ENCODE measurements at places on chromosomes 16 and 17.

GRCh38 chr16:82231008-82231787 lies 61.2 kb upstream of the MPHOSPH6 start:
- no peak for DNase-seq

DNA sequence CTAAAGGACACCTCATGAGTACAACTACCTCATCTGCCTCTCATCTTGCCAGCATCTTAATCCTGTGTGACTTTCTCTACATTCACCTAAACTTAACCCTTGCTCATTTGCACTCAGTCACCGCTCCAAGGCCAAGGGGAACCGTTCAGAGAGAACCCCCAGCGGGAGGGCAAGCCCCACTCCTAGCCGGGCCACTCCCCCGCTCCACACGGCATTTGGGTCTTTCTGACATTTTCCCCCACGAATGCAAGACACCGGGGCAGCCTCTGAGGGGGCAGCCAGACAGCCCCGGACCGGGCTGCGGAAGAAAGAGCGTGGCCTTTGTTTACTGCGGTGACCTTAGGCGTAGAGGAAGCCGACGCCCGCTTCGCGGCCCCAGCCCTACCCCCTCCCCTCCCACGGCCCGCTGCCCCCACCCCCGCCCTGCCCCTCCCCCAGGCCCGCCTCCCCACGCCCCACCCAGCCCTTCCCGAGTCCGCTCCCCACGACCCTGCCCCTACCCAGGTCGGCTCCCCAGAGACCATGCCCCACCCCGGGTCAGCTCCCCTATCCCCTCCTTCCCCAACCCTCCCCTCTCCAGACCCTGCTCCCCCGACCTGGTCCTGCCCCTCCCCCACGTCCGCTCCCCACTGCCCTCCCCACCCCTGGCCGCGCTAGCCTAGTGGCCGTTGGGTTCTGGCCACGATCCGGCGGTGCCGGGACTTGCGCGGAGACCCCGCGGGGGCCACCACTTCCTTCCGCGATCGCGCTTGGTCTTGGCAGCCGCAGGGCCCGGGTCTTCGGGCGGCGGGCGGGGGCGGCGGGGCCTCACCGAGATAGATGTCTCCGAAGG lies 789 bp downstream of the CSNK1D start:
- peak; percentile 46 for DNase-seq

DNA sequence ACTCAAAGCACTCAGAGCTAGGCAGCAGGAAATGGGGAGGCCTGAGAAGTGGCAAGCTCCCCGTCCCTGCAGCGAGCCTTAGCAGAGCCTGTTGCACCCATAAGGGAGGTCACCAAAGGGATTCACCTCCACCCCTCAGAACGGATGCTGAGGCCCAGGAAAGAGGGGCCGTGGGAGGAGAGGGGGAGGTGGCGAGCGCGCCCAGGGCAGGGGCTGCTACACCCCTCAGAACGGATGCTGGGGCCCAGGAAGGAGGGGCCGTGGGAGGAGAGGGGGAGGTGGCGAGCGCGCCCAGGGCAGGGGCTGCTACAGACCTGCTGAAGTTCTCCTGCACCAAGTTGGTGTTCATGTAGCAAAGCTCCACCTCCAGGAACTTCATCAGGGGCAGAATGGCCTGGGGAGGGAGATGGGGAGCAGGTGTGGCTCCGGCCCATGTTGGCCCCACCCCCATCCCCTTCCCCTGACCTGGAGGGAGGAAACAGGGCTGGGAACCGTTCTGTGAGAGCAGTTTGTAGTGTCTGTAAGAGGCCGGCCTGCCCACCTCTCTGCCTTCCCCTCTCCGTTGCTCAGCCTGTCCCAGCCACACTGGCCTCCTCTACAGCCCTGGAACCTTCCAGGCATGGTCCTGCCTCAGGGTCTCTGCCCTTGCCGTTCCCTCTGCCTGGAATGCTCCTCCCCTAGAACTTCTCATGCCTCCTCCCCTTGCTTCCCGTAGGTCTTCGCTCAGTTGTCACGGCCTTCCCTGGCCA lies 11.4 kb downstream of the UNC13D start:
- no peak for DNase-seq

GRCh38 chr16:84513123-84513522 lies 8.7 kb upstream of the MEAK7 start:
- no peak for DNase-seq
